AG09319 (cell line): ENCODE measurements at places on chromosomes 2 and 18.

DNA sequence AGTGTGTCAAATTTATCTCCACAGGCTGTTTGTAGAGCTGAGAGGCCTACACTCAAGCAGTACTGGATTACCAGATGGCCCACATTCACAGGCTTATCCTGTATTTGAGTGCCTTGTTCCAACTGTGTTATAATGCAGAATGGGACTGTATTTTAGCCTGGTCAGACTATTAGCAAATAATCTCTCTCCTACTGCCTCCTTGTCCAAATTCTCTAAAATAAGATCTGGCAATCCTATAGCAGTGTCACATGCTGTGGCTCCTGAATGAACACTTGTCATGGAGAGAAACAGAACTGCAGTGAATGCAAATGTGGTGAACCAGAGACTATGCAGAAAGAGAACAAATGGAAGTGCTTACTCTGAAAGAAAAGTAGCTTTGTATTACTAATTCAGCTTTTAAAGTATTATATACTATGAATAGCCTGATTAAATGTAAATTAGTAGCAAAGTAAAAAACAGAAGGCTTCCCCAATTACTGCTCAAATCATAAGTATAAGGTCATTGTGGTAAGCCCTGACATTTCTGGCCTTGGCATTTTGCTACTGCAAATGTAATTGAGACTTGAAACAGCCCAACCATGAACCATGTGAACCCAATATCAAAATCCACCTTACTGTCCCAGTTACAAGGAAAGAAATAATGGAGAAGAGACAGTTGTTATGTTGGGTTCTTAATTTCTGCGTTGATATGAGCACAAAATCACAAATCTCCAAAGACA lies 80.0 kb downstream of the MAP4K3 start:
- DNase-seq = no peak

DNA sequence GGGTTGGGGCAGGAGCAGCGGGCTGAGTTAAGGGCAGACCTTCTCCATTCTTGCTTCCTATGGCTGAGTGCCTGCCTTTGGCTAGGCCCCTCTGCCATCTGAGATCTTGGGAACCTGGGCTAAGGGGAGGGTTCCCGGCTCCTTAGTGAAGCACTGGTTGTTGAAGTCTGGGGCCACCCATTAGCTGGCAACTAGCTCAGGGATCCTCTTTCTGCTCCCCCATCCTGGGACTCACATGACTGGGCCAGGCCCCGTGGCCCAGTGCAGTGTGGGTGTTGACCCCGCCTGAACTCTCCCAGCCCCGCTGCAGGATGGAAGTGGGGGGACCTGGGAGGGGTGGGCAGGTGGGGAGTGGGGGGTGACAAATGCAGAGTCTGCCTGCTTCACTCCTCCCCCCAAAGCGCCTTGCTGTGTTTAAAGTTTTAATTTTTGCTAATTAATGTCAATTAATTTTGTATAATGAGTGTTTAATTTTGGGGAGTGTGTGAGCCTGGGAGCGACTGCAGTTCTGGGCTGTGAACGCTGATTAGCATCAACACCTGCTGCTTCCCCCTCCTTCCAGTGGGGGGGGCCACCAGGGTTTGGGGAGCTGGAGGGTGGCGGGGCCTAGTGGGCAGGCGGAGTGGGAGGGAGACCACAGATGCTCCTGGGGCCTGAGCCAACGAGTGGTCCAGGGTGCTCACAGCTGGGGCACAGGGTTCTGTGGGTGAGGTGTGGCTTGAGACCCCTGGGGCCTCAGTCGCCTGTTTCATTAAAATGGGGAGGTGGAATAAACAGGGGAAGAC lies 55.2 kb downstream of the EMX1 start:
- DNase-seq = no peak

DNA sequence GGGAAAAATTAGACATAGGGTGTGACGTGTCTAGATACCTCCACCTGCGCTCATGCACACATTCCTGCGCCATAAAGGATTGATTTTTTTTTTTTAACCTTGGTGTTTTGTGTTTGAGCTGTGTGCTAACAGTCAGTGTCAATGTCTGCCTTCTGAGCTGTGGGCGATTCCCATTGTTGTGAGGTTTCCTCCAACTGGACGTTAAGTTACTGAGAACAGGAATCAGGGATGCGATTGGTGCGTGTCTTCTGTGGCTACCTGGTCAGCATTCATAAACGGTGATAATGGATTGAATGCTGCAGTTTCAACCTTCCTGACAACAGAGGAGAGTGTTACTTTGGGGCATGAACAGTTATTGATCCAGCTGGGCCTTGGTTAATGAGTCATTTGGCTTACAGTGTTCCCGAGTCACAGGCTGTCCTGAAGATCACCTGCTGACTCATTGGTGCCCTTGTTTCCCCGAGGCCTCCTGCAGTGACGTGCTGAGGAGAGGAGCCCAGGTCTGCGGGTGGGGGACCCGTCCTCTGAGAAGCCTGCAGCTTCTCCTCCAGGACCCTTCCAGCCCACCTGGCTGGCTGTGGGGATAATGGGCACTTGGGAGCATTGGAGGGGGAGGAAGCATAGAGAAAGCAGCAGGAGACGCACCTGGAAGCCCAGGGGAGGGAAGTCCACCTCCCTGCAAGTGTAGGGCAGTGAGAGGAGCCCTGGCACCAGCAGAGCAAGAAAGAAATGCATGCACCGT lies 25.8 kb upstream of the CABYR start:
- no peak for DNase-seq

DNA sequence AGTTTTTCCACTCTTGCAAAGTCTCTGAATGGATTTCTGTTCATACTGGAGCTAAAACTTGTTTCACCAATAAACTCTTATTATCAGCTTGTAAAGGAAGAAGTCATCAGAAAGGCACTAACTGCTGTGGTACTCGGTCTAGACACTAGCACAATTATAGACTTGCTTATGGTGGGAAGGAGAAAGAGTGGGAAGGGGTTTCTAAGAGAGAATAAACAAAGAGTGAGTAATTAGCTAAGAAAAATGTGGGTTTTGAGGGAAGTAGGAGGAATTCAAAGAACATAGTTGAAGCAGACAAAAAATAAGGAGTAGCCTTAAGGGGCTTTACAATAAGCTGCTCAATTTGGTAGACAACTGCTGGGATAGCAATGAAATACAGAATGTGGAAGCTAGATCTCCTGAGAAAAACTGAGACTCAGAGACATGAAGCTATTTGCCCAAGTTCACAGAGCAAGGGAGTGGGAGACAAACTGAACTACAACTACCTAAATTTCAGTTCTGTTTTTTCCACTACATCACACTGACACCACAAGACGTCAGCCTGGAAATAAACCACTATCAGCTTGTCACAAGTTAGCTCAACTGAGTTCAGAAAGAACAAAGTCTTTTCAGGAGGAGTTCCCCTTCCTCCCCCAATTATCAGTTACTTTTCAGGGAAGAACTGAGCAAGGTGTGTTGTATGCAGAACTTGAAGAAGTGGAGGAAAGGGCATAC lies 59.7 kb downstream of the MAP4K3 start:
- DNase-seq = no peak

GRCh38 chr2:77005522-77005921 lies 516.7 kb downstream of the LRRTM4 start:
- no peak for DNase-seq

DNA sequence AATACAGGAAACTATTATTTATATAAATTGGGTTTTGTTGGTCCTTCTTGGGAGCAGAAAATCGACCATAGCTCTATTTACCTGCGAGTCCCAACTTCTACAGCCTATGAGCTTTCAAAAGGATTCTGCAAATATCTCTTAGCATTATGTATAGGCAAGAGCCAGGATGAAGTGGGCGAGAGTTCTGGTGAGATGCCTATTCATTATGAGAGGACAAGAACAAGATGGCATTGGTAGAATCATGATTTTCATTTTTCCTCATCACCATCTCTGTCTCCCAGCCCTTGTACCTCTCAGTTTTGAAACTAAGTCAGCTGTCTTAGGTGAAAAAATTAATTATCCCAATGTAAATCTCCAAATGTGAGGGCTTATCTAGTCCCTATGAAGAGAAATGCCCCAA lies 25.0 kb downstream of the WIPF1 start:
- DNase-seq = no peak

GRCh38 chr2:101658387-101658786 lies 39.1 kb upstream of the MAP4K4 start:
- DNase-seq = no peak
